ENCODE measurements at places on chromosomes 7 and 10.

- no peak for DNase-seq
Measured at GRCh38 chr7:94301024-94301586, 93.6 kb upstream of the COL1A2 start.

DNA sequence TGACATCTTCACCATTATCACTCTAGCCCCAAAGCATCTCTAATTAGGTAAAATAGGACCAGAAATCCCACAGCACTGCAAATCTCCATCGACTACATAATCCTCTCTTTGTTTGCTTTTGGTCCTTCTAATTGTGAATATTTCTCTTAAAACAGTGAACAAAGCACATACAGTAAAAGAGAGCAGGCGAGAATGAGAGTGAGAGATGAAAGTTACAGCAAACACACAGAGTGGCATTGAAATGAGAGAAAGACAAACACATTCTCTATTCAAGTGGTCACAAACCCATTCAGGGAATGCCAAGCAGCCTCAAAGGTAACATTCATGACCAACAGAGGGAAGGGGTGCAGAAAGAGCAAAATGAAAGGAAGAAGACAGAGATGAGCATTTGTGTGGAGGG, 109.8 kb upstream of the PTN start:
- no peak for DNase-seq

GRCh38 chr7:117731455-117731854, 141.8 kb downstream of the CTTNBP2 start:
- no peak for DNase-seq

- DNase-seq = no peak
Measured at GRCh38 chr7:1452205-1452604, 7.1 kb downstream of the MICALL2 start.

DNA sequence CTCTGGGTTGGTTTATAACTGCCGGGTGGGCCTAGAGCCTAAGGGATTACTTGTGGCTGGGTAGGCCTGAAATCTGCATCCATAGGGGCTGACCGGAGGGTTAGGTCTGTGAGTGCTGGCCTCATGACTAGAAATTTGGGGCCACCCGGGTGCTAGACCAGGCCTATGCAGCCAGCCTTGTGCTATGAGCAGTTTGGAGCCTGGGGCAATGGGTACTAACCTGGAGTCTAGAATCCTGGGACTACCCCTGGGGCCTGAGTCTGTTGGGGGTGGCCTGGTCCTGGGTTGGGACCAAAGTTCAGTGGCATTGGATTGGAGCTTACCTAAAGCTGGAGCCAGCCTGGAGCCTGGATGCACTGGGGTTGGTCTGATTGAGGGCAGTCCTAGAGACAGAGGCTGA, 995.2 kb downstream of the ANKRD7 start:
- no peak for DNase-seq

DNA sequence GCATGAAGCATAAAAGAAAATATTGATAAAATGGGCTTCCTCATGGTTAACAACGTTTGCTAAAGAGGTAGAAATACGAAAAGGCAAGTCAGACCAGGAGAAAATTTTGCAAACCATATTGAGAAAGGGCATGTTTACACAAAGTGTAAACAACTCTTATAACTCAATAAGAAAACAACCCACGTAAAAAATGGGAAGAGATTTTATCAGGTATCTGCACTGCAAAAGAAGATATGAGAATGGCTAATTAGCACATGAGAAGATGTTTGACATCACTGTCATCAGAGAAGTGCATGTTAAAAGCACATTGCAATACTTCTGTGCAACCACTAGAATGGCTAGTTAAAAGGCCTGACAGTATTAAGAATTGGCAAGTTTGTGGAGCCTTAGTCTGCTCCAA, 99.5 kb downstream of the VPS50 start:
- no peak for DNase-seq

DNA sequence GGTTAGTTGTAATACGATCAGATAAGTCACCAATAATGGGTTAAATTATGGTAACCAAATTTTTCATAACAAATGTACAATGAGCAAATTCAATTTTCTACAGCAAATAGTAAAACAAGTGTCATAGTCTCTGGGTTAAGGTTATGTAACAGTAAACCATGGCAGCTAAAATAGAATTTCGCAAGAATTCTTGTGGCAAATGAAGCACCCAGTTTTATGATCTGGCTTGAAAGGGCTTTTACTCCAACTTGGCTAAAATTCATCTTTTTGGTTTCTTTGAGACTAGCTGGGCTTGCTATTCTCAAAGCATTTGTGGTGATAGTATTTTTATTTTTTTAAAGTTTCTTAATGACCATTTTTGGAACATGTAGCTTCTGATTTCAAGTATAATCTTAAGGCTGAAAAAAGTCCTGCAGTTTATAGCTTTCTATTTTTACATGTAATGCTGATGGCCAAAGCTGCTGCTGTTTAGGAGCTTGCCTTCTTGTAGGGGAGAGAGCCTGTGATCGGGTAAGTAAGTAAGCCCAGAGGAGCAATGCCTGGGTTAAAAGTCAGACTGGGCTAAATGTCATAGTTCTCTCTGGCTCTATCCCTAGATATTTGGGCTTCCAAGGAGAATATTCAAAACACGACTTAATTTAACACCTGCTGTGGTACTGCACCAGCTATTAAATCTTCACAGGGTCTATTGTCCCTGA, 55.5 kb upstream of the SYPL1 start:
- no peak for DNase-seq

DNA sequence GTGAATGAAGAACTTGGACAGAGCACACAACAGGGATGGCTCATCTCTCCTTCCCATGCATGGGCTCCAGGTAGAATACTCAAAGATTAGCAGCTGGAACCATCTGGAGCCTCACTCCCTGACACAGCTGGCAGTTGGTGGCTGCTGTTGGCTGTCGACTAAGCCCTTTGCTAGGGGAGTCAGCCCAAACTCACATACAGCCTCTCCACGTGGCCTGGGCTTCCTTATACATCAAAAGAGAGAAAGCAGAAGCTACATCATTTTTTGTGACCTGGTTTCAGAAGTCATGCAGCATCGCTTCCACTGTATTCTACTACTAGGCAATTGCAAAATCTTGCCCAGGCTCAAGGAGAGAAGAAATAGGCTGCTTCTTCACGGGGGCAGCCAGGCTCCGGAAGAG, 24.4 kb downstream of the ASNS start:
- no peak for DNase-seq

DNA sequence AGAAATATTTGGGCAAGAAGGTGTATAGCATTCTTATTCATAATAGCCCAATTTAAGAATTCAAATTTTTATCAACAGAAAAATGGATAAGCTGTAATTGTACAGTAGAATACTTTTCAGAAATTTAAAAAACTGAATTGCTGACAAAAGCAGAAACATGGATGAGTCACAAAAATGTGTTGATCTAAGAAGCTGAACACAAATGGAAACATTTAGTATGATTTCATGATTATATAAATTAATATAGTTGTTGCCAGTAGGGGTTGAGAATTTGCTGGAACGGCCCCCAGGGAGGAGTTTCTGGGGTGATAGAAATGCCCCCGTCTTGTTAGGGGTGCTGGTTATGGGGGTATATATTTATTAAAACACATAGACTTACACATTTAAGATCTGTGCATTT, 179.1 kb downstream of the KLF6 start:
- no peak for DNase-seq

DNA sequence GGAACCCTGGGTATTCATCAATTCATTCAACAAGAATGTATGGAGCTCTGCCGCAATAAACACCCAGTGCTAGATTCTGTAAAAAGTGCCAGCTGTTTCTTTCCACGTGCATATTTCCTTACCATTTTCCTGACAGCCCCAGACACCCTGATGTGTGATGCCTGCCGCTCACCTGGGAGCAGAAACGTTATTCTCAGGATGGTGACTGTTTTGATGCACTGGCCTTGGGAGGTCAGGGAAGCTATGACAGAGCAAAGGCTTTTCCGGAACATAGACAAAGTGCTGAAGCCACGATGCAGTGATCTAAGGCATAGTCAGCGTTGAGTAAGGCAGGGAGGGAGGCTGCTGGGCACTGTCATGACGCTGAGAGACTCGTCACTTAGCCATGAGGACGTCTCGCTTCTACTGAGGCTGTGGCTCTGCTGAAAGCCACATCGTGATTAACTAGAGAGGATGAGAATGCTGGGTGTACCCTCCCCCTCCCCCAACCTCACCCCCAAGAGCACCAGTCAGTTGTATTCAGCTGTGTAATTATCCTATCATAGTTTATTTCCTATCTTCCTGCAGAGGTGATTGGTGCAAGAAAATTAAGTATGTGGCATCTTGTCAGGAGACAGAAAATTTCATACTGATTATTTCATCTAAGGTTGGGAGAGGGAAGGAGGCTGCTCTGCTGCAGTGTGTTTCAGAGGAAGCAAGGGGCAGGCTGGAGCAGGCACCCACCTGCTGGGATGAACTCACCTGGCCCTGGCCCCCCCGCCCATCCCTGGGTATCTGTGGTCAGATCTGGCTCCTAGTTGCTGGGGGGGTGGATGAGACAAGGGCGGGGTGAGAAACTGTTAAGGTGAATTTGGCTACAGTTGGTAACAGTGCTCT, 48.8 kb upstream of the SMNDC1 start:
- DNase-seq = peak; percentile 62

GRCh38 chr7:94384315-94384714, 10.4 kb upstream of the COL1A2 start:
- no peak for DNase-seq
